ENCODE measurements at places on chromosomes 2 and 18.

- no peak for DNase-seq
These were observed 6.5 kb upstream of the TMEM182 start for GRCh38 chr2:102755284-102755683.

DNA sequence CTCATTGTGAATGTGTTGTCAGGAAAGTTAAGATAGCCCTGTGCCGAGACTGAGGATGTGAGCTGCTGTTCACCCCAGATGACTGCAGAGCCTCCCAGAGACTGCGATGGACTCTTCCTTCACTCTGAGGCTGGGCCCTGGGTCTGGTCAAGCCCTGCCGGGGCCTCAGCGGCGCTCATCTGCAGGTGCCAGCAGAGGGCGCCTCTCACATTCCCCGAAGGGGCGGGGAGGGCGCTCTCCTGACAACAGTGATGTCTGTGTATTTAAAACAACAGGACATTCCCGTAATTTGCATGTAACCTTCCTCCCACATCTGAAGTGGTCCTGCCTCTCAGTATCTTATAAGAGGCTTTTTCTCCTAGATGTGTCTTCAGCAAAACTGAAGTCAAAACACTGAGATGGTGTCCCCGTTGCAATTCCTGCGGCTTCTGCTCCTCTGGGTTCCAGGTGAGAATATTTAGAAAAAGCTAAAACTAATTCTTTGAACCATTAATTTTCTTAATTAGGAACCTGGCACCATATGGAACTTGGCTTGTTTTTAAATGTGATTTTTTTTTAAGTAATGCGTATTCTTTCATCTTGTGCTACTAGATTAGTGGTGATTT is 1377.9 kb downstream of the RPIA start:
- no peak for DNase-seq

GRCh38 chr2:72143441-72144273 is 4.0 kb downstream of the CYP26B1 start:
- peak; percentile 38 for DNase-seq

GRCh38 chr2:124975224-124975623 is 950.1 kb downstream of the CNTNAP5 start:
- no peak for DNase-seq

GRCh38 chr18:32074206-32074605 is 17.5 kb upstream of the RNF138 start:
- no peak for DNase-seq

GRCh38 chr2:78634425-78634824 is 391.1 kb upstream of the REG3G start:
- no peak for DNase-seq

DNA sequence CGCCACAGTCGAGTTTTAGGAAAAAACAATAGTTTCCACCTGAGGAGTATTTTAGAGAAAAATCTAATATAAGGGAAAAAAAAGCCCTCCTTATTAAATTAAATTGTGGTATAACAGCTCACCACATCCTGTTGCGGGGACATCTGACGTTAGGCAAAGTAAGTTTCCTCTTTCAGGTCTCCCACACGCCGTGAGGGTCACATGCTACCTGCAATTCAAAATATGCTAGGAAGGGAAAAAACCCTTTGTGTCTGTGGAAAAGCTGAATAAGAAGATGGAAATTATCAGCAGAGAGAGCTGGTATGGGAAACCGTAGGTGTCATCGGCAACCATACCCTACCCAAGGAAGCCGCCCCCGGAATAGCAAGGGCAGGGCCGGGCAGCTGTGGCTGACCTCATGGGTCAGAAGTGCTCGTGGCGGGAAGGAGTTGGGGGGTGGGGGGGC is 128.0 kb downstream of the NFATC1 start:
- peak; percentile 87 for DNase-seq

DNA sequence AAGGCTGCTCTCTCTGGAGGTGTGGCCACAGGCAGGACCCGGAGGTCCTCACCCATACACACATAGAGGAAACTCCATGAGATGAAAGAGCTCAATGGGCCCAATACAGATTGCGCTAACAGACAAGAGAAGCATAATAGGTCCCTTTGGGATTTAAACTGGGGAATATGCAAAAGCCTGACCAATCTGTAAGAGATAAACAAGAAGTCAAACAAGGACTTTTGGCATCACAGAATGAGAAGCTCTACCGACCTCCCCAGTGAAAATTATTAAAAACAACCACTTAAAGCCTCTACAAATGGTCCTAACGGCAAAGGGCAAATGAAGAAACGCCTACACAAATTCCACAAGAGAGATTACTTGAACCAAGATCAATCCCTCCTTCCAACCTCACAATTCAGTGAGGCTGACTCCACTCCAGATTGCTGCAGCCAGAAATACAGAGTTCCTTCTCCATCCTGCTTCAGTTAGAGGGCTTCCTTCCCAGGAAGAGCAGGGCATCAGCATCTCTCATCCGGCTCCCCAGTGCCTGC is 10.8 kb downstream of the IWS1 start:
- DNase-seq, result no peak

GRCh38 chr2:79432731-79433146 is 80.1 kb upstream of the CTNNA2 start:
- DNase-seq, result no peak

DNA sequence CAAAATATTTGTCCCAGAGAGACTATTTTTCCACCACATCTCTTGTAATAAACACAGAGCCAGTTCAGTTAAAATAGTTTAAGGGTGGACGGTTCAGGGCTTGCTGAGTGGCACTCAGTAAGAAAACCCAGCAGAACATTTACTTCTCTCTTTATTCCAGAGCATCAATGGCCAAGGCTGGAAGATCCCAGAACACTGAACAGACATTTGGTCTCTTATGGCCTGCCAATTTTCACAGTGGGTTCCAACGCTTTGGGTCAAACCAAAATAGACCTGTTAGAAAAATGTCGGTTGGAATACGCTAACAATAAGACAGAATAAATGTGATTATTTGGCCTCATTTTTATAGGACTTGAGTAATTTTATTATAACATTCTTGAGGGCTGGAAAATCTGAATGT is 580.3 kb upstream of the TMEFF2 start:
- no peak for DNase-seq

- DNase-seq, result no peak
These were observed 928.7 kb downstream of the SLC4A3 start for GRCh38 chr2:220555961-220556630.

- no peak for DNase-seq
These were observed 92.2 kb upstream of the CHRNA1 start for GRCh38 chr2:174856447-174856846.

DNA sequence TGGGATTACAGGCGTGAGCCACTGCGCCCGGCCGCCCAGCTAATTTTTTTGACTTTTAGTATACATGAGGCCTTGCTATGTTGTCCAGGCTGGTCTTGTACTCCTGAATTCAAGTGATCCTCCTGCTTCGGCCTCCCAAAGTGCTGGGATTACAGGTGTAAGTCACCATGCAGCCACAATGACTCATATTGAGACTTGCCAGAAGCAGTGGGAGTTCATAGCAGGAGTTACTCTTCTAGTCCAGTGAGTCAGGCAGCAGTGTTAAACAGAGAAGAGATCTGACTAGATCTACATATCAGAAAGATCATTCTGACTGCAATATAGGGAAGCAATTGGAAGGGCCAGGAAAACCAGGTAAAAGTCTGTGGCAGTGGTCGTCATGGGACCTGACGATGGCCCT is 1.5 kb upstream of the FLACC1 start:
- DNase-seq, result peak; percentile 52

DNA sequence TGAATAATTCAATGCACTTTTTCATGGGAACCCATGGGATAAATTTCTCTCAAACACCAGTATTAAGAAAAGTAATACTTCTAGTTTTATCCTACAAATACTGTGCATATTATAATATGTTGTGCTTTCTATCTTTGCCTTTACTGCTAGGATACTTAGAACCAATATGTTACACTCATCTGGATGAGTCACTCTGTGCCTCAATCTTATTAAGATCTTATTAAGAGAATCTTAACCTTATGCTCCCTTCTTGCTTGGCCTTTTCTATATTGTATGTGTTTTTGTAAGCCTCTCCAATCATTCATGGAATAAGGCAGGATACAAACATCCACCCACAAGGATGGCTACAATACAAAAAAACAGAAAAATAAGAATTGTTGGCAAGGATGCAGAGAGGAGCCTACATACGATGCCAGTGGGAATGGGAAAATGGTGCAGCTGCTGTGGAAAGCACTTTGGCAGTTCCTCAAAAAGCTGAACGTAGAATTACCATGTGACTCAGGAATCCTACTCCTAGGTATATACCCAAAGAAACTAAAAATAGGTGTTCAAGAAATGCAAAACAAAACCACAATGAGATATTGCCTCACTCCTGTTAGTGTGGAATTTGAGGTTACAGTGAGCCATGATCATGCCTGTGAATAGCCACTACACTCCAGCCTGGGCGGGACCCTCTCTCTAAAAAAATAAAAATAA is 10.7 kb upstream of the TWSG1 start:
- DNase-seq, result no peak

DNA sequence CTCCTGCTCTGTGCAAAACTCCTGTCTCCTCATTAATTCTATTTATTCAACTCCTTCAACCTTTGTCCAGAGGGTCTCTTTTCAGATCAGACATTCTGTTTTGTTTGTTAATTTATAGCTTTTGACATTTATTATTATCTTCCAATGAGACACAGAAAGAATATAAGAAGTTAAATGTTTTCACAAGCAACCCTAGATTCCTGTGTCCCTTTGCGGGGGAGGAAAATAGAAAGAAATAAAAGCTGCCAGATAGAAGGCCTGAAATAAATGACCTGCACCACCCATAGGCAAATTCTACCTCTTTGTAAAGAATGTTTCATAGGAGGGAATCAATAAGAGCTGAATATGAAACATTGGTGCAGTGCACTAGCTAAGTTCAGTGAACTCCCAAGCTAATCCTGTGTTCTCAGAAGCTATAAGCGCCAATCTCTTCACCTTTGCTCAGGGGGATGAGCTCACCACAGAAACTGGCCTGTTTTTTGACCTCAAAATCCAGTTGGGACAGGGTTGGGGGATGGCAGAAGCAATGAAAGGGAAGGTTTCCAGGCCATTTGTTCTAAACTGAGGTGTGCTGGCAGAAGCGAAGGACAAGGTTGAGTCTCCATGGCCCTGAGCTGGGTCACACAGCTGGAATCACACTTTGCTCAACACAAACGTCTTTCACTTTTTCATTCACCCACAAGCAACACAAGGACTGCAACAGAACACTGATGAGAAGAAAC is 258.6 kb downstream of the NRXN1 start:
- DNase-seq, result no peak

DNA sequence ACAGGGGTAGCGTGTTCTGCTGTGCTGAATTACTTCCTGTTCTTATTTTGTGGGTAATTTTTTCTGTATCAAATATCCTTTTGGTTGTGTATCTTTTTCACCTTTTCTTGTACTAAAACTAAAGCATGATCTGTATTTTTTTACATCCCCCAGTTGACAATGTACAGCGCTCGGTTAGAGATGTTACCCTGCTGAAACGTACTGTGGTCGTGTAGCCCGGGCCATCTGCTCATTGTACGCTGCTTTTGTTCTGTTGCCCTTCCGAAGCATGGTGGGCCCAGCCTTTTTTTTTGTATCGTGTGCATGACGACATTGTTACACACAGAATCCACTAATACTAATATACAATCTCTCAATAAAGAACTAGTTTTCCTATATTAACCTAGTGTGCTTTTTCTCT is 233.1 kb downstream of the HAUS1 start:
- DNase-seq, result no peak

- no peak for DNase-seq
These were observed 301.3 kb downstream of the EPHA4 start for GRCh38 chr2:221270806-221271205.

DNA sequence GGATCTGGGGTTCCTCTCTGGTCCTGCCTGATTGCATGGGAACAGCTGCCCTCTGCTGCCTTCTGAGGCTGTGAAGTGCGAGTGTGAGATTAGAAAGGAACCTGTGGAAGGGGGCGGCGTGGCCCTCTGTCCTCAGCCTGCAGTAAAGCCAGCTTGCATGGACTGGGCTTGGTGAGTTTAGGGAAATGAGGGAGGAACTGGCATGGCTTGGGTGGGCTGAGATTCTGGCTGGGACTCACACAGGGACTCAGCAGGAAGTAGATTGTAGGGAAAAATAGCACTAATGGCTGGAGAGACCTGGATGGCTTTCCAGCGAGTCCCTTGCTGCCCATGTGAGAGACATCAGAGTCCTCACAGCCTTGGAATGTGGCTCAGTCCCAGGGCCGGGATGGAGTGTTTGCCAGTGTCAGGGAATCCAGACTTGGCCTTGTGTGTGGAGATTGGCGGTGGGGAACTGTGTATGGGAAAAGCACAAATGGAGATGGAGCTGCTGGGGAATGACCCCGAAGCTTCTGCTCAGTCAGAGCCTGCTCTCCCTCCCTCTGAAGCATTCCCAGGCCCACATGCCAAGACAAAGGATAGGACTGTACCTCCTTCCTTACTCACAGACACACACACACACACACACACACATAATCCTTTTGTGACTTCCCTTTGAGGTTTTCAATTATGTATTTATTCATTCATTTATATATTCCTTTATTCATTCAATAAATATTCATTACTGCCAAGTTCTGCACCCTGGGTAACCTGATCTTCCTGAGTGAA is 115.4 kb downstream of the ACAA2 start:
- no peak for DNase-seq

- DNase-seq, result no peak
These were observed 85.6 kb upstream of the TSPYL6 start for GRCh38 chr2:54341656-54342055.

GRCh38 chr2:232872826-232873225 is 2.8 kb downstream of the SNORC start:
- DNase-seq, result no peak

GRCh38 chr18:62755946-62756345 is 40.6 kb downstream of the PHLPP1 start:
- DNase-seq, result no peak

DNA sequence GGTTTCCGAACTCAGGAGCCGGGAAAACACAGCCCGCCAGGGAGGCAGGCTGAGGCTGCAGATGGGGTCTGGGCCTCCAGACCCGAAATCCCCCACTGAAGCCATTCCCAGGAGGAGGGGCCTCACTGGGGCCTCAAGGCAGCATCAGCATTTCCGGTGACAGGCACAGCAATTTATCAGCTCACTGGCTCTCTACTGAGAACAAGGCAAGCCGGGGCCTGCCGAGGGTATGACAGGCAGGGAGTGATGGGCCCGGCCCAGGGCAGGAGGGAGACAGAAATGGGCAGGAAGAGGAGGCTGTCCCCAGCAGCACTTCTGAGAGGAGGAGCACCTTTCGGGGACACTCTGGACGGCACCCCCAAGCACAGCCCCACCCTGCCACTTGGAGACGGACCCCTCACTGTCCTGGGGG is 12.5 kb downstream of the SDC1 start:
- DNase-seq, result no peak

- DNase-seq, result peak; percentile 51
These were observed 1.1 kb downstream of the NPC1 start for GRCh38 chr18:23585007-23585871.

- no peak for DNase-seq
These were observed 43.9 kb upstream of the OTOF start for GRCh38 chr2:26521913-26522180.

GRCh38 chr2:241105641-241106040 is 3.6 kb upstream of the MTERF4 start:
- DNase-seq, result peak; percentile 29

- DNase-seq, result no peak
These were observed 69.6 kb downstream of the R3HDM1 start for GRCh38 chr2:135600915-135601314.
